ENCODE measurements at places on chromosomes 1 and 21.

- no peak for DNase-seq
Observed at GRCh38 chr1:37471345-37472231, 2.8 kb upstream of the ZC3H12A start.

- DNase-seq, result no peak
Observed at GRCh38 chr21:37862536-37862935, 53.7 kb downstream of the KCNJ6 start.

GRCh38 chr1:160567858-160568682, 11.2 kb downstream of the CD84 start:
- peak; percentile 38 for DNase-seq

DNA sequence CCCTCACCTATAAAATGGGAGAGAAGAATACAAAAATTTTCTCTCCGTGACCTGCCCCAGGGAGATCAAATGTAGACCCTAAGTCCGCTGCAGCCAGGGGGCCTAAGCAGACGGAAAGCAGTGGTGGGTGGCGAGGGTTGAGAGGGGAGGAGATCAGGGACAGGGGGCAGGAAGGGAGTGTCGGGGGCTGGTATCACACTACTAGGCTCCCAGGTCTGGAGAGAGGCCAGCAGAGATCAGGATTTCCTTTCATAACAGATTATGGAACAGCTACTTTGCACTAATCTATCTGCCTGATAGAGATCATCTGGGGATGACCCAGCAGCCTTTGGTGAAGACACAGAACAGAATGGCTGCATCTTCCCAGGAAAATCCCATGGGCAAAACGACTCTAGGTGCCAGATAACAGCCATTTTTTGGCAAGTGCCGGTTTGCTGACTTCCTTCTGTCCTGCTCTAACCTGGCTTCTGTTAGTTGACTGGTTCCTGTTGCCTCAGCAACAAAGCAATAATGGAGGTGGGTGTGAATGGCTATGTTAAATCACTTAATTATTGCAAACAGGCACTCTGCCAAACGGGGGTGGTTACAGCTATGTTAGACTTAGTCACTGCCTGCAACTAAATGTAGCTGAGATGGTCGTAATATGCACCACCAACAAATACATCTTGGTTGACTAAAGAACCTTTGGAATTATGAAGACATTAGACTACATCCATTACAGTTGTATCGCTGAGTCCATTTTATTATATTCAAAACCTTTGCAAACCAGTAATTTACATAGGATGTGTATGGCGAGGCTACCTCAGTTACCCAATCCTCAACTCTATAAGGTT, 30.0 kb upstream of the EPS8L3 start:
- no peak for DNase-seq

GRCh38 chr1:55712148-55712547, 497.0 kb upstream of the USP24 start:
- DNase-seq, result no peak

DNA sequence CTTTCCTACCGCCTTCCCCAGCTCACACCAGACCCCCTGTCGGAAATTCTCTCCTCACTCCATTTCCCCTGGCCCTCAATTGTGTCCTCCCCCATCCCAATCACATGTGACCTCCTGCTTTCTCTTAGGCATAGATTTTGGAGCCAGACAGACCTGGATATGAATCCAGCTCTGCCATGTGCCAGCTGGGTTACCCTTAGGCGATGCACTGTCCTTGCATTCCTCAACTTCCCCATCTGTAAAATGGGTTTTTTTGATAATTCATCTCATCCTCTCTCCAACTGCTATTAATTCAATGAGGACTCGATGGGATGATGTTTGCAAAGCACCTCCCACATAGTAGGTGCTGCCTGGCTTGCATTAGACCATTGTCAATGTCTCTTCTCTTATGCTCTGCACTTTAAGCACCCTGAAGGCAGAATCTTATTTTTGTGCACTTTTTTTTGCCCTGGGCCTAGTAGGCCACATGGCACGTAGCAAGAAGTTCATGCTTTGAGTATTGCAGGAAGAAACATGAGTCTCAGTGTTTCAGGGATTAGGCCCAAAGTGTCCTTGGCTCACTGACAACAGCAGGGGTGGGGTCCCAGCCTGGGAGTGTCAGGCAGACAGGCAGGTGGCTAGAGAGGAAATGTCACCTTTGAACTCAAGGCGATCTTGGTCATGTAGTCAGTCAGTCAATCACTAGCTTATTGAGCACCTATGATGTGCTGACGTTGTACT, 47.6 kb downstream of the TAS1R2 start:
- DNase-seq, result no peak

- DNase-seq, result no peak
Observed at GRCh38 chr1:90951009-90951408, 70.8 kb downstream of the ZNF644 start.

GRCh38 chr21:17612023-17612564, 607 bp downstream of the BTG3 start:
- peak; percentile 1 for DNase-seq

DNA sequence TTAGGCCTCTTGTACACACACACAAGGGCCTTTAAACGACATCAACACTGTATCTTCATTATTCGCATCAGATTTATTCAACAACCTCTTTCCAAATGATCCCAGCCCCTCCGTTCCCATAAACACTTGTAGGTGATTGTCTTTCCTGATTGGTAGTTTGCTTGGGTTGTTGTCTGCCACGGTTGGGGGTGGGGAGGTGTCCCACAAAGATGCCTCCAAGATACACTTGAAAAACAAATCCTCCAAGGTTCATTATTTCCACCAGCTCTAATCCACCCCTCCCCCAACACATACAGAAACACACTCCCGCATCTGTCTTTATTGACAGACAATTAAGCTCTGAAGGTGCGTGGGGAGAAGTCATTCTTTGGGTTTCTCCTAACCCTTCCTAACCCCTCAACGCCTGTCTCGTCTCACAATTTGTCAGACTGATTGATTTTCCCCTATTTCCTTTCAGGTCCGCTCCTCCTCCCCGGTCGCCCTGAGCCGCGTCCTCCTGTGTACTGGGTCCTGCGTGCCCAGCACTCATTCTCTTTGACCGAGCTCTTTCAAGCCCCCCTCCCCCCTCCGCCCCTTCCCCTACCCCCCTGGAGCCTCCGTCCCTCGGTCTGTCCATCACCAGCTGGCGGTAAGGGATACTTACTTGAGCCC, 1.4 kb downstream of the WDR26 start:
- DNase-seq, result no peak

DNA sequence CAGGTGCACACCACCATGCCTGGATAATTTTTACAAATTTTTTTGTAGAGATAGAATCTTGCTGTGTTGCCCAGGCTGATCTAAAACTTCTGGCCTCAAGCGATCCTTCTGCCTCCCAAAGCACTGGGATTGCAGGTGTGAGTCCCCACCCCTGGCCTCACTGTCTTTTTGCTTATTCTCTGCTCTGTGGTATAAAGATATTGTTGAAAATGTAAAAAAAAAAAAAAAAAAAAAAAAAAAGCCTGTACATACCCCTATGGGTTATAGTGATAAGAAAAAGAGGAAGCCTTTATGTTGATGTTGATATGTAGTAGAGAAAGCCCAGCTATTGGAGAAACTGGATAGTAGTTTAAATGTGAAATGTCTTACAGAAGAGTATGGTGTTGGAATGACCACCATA, 125.8 kb downstream of the XPR1 start:
- DNase-seq, result no peak

DNA sequence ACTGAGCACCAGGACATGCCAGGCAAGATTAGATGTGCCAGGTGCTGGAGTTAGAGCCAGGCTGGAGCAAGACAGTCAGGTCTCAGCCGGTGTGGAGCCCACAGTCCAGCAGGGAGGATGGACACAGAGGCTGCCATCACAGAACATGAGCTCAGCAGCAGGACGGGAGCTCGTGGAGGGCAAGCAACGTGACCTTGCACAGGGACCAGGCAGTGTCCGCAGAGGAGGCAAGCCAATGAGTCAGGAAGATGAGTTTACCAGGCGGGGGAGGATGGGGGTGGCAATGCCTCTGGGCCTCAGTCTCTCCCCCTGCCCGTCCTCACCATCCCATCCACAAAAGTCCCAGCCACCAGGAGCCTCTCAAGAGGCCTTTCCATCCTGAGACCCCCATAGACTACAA, 20.7 kb upstream of the ZC3H12A start:
- DNase-seq, result no peak

GRCh38 chr1:6347641-6348487, 45.7 kb downstream of the ACOT7 start:
- peak; percentile 51 for DNase-seq

DNA sequence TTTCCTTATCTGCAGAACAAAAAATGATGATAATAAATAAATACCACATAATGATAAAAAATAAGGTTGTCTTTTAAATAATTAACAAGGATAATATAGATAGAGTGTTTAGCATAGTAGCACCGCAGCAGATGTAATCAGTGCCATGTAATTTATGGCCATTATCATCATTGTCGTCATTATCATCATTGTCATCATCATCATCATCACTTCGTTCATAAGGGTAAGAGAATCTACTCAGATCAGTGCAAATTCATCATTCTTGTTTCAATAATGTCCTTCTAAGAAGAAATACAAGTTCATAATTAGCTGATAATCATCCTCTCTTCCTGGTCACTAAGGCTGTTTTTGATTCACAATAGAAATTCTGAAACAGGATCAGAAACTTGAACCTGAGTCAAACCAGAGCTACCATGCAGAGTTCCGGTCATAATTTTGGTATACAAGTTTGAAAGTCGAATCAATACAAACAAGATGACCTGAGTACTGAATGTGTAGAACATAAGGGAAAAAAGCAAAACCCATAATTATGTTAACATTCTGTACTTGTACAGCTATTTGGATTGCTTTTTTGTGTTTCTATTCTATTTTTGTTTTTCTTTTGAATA, 172.0 kb downstream of the LRRC40 start:
- no peak for DNase-seq

DNA sequence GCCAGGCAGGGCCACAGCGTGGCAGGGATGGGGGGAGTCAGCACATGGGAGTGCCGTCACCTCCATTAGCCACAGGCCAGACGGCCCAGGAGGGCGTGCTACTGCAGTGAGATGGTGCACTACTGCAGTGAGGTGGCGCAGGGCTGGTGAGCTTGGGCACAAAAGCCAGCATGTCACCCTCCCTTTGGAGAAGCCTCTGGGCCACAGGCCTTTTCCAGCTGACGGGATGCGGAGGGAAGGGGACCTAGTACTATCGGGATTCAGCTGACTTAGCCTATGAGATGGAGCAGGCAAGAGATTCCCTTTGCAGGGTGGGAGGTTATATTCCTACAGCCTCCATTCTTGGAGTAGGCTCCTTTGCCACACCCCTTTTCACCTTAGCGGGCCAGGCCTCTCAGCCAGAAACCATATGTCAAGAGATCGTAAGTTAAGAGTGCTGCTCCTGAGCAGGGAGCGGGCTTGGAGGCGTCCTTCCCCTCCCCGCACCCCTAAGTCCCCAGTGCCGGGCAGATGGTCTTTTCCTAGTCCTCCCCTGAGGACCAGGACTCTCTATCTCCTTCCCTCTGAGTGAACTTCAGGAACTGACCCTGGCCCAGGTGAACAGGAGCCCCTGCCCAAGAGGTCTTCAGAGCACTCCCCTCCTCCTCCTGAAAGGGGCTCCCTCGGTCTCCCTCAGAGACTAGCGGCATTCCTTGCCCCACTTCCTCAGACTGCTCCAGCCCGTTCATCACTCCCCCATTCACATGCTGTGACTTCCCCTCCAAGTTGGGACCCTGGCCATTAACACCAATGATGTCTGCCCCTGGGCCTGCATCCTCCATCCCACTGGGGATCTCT, 8.2 kb downstream of the NES start:
- no peak for DNase-seq

DNA sequence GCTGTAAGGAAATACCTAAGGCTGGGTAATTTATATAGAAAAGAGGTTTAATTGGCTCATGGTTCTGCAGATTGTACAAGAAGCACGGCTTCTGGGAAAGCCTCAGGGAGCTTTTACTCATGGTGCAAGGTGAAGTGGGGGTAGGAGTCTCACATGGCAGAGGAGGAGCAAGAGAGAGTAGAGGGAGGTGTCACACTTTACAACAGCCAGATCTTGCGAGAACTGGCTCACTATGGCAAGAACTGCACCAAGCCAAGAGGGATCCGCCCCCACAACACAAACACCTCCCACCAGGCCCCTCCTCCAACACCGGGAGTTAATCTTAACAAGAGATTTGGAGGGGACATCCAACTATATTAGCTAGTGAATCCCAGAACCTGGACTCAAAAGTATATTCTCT, 135.4 kb upstream of the SOD1 start:
- no peak for DNase-seq

DNA sequence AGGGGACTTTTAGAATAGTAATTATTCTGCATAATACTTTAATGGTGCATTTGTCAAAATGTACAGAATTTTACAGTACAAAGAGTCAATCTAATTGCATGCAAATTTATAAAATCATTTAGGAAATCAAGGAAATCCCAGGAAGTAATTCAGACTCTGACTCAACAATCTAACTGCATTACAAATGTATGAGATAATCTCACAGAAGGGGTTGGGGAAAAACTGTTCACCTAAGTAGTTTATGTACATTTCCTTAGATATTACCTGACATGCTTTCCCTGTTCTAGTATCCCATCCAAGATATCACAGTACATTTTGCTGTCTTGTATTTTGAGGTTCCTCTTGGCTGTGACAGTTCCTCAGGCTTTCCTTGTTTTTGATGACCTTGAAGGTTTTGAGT, 4.7 kb downstream of the CRB1 start:
- DNase-seq, result no peak

DNA sequence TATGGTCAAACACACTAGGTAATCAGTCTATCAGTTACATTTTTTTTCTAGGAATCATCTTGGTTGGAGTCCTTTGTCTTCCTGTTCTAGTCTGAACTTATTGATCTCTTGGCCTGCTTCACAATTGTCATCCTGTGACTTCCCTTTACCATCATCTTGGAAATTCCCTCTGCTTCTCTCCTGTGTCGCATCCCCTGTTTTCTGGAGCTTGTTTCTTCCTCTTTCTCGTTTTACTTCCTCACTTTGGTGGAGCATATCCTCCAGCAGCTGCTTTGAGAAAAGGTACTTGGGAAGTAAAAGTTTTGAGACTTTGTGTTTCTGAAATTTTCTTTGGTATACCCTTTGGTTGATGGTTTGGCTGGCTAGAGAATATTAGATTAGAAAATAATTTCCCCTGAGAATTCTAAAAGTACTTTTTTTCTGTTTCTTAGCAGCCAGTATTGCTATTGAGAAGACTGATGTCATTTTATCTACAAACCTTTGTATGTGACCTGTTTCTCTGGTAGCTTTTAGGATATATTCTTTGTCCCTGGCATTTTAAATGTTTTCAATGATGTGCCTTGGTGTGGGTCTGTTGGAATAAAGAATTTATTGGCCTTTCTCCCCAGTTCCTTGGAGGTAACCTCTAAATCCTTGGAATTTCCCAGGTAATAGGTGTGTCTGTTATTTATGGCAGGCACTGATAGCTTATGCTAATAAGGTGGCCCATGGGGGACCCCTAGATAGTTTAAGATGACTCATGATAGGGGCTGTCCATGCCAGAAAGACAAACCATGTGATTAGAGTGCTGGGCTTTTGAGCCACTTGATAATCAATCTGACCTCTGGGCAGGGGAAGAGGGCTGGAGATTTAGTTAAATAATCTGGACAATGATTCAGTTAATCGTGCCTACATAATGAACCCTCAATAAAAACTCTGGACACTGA, 6.1 kb upstream of the MYCL start:
- no peak for DNase-seq

- no peak for DNase-seq
Observed at GRCh38 chr21:45468051-45468970, 63.3 kb downstream of the COL18A1 start.

GRCh38 chr1:239306426-239306825, 79.9 kb upstream of the CHRM3 start:
- DNase-seq, result no peak

GRCh38 chr1:117665556-117666270, 59.9 kb downstream of the TENT5C start:
- DNase-seq, result no peak

Data from activated T-helper 1 cell treated with anti-CD3 and anti-CD28 coated beads, Interleukin-2, amount 50 U/mL, for 16 hours (primary cell).